ENCODE measurements at places on chromosomes 6 and 20. TPM values are rescaled to one million over a fixed set of nuclear protein-coding genes. Genes with fewer than 3 reads are reported as not detected.

The MYLK2 gene
- total RNA-seq, result not detected

The BPI gene
- total RNA-seq, result not detected

The LY86 gene
- total RNA-seq, result 1.8 TPM

The PRKN gene
- total RNA-seq, result 12.1 TPM

The WFDC2 gene
- total RNA-seq, result 244 TPM

The GCNT2 gene
- total RNA-seq, result 3.1 TPM

The SAMD5 gene
- 4.8 TPM for total RNA-seq

The CLPSL1 gene
- total RNA-seq, result not detected

The MYCT1 gene
- 11.5 TPM for total RNA-seq

The SYNJ2 gene
- 23.6 TPM for total RNA-seq

The DEFB124 gene
- total RNA-seq, result 3.3 TPM

The PBOV1 gene
- not detected for total RNA-seq

The PHF1 gene
- total RNA-seq, result 58.8 TPM

The HLA-DOA gene
- total RNA-seq, result 25.6 TPM

The CGA gene
- total RNA-seq, result not detected

The GTSF1L gene
- not detected for total RNA-seq

The SLC22A7 gene
- not detected for total RNA-seq

The ZSCAN16 gene
- total RNA-seq, result 9.9 TPM

The LY6G6F gene
- not detected for total RNA-seq

All from ureter (tissue), 1 donor.